ENCODE measurements at places on chromosomes 16 and 17. TPM values are rescaled to one million over a fixed set of nuclear protein-coding genes. Genes with fewer than 3 reads are reported as not detected.

GRCh38 chr17:11039342-11039741, 201.5 kb upstream of the PIRT start:
- DNase-seq: no peak

GRCh38 chr17:56244268-56244890, 91.1 kb downstream of the ANKFN1 start:
- DNase-seq: no peak

- no peak for DNase-seq
These were observed 7.7 kb downstream of the CEP20 start for GRCh38 chr16:15880434-15881308.

GRCh38 chr17:40338058-40338457, 26.5 kb downstream of the GJD3 start:
- DNase-seq: no peak

DNA sequence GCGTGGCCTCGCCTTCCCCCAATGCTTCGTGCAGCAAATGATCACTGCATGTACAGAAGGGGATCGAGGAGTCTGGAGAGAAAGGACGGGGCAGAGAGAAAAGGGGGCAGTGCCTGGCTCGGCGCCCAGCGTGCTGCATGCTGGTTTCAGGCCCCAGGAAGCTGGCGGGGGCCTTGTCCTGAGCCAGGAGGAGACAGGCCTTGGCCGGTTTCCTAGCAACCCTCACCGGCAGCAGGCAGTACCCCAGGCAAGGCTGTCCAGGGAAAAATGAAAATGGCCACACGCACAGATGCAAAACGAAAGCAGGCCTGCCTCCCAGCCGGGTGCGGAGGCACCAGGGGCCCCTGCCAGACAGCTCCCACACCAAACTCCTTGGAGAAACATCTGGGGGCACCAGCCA, 126.3 kb downstream of the ZFHX3 start:
- DNase-seq: no peak

DNA sequence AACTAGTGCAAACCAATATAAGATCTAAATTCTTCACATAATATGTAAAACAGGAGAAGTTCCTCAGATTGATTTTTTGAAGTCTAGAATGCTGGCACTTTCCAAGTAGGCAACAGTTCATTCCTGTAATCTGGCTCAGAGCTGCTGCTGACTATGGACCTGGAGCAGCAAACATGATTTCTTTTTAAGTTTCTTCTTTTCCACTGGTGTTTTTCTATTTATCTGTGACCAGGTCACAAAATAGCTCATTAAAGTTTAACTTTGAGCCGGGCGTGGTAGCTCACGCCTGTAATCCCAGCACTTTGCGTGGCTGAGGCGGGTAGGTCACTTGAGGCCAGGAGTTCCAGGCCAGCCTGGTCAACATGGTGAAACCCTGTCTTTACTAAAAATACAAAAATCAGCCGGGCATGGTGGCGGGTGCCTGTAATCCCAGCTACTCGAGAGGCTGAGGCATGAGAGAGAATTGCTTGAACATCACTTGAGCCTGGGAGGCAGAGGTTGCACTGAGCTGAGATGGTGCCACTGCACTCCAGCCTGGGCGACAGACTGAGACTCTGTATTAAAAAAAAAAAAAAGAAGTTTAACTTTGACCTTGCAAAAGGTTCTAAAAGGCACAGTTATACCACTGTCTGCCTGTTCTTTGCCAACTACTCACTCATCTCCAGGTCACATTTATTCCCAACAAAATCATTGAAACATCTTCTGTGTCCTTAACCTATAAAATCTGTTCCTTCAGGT, 29.4 kb upstream of the SLC13A2 start:
- DNase-seq: no peak

DNA sequence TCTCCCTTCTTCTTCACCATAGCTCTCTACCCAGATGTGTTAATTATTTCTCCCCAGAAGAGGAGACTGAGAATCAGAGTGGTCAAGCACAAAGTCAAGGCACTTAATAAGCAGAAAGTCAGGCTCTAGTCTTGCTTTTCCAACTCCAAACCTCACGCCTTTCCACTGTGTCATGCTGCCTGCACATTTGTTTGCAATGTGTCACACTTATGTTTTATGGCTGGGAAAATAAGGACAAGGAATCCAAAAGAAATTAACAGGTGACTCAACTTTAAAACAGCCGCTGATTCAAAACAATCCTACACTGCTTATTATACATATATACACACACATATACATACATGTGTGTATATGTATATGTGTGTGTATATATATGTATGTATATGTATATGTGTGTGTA, 255.7 kb upstream of the DYNLRB2 start:
- no peak for DNase-seq

DNA sequence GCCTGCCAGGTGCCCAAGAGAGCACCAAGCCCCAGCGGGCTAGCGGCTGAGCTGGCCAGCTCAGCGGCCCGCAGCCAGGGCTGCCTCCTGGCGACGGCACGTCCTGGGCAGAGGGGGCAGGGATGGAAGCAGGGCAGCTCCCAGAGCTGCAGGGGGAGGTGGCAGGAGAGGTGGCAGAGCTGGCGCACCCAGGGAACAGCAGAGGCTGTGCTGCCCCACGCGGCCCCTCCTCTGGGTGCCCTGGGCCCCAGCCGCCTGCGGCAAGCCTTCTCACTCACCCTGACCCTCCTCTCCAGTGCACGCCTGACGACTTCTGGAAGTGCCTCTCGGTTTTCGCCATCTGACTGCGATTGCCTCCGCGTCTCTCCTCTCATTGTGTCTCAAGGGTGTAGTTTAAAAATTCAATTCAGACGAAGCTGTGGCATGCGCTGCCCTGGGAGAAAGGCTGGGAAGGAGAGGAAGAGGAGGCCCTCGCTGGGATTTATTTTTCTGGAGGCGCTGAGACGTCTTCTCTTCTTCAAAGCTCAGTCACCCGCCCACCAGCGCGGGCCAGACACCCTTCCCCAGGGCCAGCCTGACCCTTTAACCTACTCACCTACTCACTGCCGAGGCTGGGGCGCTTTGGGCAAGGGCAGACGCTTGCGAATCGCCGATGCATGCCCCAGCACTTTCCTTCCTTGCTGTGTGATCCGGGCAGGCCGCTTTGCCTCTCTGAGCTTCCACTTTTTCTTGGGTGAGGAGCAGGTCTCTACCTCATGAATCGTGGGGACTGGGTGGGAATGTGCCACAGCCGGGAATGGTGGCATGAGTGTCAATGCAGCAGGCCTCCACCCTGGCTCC, 24.9 kb downstream of the GSE1 start:
- no peak for DNase-seq

DNA sequence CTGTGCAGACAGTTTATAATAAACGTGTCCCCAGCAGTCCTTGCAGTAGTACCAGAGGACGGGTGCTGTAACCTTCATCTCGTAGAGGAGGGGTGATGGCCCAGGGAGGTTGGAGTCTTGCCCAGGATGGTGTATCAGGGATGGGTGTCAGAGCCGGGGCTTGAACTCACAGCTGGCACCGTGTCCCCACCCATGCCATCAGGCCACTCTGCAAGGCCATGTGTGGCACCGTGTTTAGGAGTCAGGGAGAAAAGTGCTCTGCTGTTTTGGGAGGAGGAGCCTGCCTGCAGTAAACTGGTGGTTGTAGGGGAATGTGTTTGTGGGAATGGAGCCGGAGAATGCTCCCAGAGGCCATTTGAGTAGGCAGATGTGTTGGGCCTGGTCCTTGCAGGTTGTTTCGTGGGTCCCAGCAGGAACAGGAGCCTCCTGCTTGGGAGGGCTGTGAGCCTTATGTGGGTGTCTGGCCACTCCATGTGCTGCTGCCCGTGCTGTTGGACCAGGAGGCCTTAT, 1.7 kb downstream of the ADORA2B start:
- no peak for DNase-seq

DNA sequence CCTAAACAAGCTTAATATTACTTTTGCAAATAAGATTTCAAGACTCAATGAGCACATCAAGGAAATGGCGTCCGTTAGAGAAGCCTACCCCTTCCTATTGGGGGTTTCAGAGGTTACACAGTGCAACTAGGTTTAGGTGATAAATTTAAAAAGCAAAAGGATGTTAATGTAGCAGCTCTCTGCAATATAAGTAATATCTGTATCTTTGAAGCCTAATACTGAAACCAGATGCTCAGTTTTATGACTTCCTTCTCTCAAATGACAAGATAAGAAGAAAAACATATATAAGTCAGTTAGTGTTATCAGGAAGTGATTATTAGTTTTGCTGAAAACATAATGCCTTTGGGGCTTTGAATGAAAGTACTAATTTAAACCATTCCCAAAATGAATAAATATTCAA, 54.3 kb upstream of the MED13 start:
- DNase-seq: no peak

DNA sequence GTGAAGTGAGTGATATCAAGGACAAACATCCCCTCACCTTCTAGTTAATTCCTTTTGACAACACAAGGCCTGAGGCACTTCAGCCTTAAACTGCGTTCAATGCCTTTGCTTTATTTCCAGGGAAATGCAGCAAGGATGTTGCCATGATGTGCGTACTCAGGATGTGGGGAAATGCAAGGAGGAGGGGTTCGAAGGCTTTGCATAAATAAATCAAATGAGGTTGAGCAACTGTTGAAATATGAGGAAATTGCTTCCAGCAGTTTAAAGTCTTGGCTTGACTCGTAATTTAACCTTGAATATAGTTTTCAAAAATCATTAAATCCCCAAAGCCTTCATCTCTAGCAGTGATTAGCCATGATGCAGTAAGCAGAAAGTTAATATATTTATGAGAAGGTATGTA, 81.8 kb upstream of the CCL2 start:
- no peak for DNase-seq

GRCh38 chr17:66549311-66549704, 246.9 kb downstream of the PRKCA start:
- DNase-seq: no peak

DNA sequence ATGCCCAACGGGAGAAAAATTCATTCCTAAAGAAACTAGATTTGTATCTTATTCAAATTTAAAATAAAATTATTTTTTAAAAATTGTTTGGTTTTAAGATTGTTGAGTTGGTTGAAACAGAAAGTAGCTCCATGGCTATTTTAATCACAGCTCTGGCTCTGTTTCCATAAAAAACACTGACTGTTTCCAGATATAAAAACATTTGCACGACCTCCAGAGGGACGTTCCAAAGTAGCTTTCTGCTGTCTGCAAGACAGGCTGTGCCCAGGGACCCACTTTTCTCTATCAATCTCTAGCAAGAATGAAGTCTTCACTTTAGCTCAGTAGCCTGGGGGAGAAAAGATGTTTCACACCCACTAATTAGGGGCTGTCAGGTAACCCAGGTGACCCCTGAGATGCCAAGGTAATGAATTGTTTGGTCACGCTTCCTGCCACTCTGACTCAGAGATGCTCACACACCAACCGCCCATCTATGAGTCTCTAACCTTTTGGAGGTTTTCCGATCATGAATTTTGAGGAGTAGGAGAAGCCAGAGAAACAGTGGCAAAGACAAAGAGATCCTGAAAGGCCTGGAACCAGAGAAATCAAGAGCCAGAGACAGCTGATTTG, 220.1 kb upstream of the SOX9 start:
- no peak for DNase-seq

DNA sequence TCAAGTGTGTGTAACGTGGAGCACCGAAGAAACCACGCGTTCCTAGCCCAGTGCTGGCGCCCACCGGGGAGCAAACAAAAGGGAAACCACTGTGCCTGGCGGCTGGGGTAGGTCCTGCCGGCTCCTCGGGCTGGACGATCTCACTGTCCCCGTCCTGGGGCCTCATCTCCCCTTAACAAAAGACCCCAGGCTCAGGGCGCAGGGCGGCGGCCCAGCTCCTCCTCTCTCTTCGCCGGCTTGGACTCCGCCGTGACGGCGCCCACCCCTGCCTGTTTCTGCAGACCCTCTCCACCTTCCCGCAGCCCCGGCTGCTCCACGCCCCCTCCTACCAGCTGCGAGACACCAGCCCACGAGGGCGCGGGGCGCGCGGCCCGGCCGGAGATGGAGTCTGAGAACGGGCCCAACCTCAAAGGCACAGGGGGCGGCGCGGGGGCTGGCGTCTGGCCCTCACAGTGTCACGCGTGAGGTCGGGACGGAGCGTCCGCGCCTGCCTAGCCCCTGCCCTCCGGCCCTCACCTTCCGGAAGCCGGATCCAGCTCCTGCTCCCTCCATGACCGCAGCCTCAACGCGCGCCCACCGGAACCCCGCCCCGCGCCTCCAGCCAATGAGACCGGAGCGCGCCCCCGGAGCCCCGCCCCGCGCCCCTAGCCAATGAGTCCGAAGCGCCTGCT, at the start of gene CENPX:
Gene CENPX (minus strand): TSS at position 569 of the 671 bp plus-strand sequence. CDS start 17 bp downstream, at position 552.
- no peak for DNase-seq

Gene ZNF750
- total RNA-seq: 0.26 TPM

Gene TEX14
- total RNA-seq: 0.10 TPM

Gene MGAT5B
- 1.1 TPM for total RNA-seq

Gene ORMDL3
- total RNA-seq: 191 TPM

Gene EXOC3L1
- total RNA-seq: 4.1 TPM
